ENCODE measurements at places on chromosomes 12 and 14. TPM values are rescaled to one million over a fixed set of nuclear protein-coding genes. Genes with fewer than 3 reads are reported as not detected.

- H3K36me3 ChIP-seq, result no peaks in the 10 kb centered on the region
- DNase-seq, result no peak
- peaks cover 1% of the 10 kb centered on the region for H3K4me1 ChIP-seq
- peaks cover 2% of the 10 kb centered on the region for H3K27me3 ChIP-seq
Observed at GRCh38 chr12:65490250-65490649, 211.8 kb downstream of the MSRB3 start.

GRCh38 chr12:4280351-4281163 lies 7.0 kb downstream of the CCND2 start:
- H3K4me3 ChIP-seq, result no peak overlapping the region
- H3K27me3 ChIP-seq, result no peaks in the 10 kb centered on the region
- H3K36me3 ChIP-seq, result peaks cover 81% of the 10 kb centered on the region
- peaks cover 83% of the 10 kb centered on the region for H3K4me1 ChIP-seq
- DNase-seq, result no peak

DNA sequence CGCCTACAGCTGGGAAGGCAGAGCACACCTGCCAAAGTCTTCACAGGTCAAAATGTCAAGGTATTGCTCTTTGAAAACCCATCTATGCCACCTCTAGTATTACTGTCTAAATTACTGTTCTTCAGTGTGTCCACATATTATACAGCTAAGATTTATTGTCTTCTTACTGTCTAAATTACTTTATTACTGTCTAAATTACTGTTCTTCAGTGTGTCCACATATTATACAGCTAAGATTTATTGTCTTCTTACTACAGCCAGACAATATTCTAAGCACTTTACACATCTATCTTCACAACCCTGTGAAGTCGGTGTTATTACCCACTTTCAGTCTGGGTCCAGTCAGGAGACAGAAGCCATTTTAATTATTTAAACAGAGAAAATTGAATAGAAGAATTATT lies 173.9 kb downstream of the MYRFL start:
- no peaks in the 10 kb centered on the region for H3K36me3 ChIP-seq
- H3K4me3 ChIP-seq, result no peak overlapping the region
- no peak for DNase-seq
- no peaks in the 10 kb centered on the region for H3K4me1 ChIP-seq
- H3K27ac ChIP-seq, result no peak overlapping the region

The LRRC43 gene
- total RNA-seq, result not detected

The CYP27B1 gene
- total RNA-seq, result 2.3 TPM

The KRT78 gene
- total RNA-seq, result not detected

DNA sequence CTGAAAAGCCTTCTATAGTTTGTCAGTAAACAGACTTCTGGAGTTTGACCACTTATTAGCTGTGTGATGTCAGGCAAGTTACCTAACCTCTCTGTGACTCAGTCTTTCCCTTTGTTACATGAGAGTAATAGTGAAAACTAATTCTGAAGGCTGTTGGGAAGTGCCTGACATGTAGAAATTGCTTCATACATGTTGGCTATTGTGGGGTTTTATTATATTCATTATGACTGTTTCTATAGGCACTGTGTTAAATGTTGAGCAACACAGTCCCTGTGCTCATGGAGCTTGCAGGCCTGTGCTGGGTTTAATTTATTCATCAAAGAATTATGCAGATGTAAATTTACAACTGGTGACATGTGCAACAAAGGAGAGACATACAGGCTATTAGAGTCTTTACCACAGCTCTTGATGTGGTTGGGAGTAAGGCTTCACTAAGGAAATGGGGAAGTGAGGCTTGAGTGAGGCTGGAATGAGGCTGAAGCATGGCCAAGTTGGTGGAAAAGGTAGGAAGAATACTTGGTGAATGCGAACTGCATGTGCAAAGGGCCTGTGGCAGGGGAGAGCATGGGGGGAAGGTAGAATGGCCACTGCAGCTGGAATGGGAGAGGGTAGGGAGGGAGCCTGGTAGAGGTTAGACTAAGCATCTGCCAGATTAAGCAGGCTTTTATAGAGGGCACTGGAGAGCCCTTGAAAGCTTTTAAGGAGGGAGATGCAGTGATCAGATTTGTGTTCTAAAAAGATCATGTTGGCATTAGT lies 236.4 kb upstream of the CRY1 start:
- no peak overlapping the region for H3K27ac ChIP-seq
- no peaks in the 10 kb centered on the region for H3K27me3 ChIP-seq
- peaks cover 37% of the 10 kb centered on the region for H3K36me3 ChIP-seq
- peaks cover 74% of the 10 kb centered on the region for H3K4me1 ChIP-seq
- no peak overlapping the region for H3K4me3 ChIP-seq
- no peak for DNase-seq

DNA sequence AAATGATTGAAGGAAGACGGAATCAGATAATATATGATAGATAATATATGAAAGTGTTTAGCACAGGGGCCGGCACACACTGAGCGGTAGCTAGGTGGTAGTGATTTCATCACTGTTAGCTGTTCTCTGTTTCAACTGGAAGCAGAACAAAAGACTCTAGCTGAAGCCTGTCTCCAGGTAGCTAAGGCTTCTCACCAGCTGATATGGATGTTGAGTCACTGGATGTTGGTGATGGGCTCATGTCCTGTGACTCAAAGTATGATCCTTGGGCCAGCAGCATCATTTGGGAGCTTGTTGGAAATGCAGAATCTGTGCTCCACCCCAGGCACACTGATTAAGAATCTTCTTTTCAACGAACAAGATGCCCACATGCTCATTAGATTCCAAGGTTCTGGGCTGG lies 21.7 kb upstream of the KCNA5 start:
- no peaks in the 10 kb centered on the region for H3K36me3 ChIP-seq
- no peak overlapping the region for H3K27ac ChIP-seq
- DNase-seq, result no peak
- H3K4me3 ChIP-seq, result no peak overlapping the region
- no peaks in the 10 kb centered on the region for H3K4me1 ChIP-seq
- H3K27me3 ChIP-seq, result peaks cover 2% of the 10 kb centered on the region

The C14orf39 gene
- not detected for total RNA-seq
